ENCODE measurements at places on chromosomes 7 and 10.

GRCh38 chr10:6917125-6917524, 337.0 kb upstream of the PRKCQ start:
- no peak for DNase-seq

GRCh38 chr7:157830331-157830730, 493.5 kb downstream of the DNAJB6 start:
- DNase-seq = no peak

DNA sequence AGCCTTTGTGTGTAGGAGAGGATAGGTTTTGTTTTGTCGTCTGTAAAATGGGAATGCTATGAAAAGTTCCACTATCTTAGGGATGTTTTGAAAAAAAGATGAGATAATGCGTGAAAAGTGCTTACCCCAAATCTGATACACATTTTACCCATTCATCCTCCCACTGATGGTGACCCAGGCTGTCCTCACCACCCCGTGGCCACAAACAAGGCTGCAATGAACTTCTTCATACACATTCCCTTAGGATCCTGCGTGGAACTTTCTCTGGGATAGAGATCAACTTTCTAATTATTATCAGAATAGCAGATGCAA, 399 bp upstream of the OGDHL start:
- DNase-seq = no peak

GRCh38 chr7:12623223-12623622, 52.7 kb downstream of the SCIN start:
- no peak for DNase-seq

DNA sequence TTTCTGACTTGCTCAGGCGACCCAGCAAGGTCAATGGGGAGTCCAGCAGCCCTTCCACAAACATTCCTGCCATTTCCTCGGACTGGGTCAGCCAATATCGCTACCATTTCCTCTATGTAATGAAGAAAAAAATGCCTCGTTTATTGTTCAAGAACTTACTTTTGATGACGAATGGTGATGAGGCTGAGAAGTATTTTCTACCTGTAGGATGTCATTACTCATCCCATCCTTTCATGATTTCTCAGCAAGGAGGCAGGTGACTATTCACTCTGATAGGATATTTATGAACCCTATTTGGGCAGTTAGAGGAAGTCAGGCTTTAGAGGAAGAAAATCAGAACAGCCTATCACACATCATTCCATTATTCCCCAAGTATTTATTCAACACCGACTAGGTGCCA, 178.6 kb downstream of the FANK1 start:
- no peak for DNase-seq

DNA sequence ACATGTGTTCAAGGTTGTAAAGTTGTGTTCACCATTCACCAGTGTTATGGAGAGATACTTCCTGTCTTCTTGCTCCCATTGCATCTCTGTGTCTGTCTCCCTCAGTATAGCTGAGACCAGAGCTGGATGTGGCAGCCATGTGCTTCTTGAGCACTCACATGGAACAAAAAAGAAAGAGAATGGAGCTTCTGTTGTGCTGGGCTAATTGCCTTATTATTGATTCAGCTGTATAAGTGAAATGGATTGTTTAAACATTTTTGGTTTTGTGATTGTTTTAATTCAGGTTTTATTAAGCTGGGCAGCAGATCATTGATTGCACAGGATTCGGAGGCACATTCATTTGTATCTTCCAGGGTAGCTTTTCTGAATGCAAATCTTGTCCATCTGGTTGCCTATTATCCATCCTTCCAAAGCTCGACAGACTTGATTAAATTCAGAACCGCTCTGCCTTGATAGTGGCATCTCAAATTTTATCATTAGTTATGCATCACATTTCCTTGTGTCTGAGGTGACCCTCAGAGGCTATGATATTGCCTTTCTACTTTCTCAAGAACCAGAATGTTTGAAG, 119.9 kb downstream of the CCNY start:
- DNase-seq = no peak

DNA sequence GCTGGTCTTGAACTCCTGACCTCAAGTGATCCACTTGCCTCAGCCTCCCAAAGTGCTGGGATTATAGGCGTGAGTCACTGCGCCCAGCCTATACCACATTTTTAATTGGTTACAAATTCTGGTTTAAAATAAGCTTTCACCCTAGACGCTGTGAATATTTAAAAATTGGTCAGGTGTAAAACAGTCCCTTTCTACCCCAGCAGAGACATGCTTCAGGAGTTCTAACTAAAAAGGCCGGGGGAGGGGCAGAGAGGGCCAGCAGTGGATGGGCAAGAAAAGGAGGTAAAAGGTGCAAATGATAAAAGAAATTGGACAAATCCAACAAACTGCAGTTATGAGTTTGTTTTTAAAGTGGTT, 70.0 kb downstream of the WAPL start:
- no peak for DNase-seq

- no peak for DNase-seq
These were observed 126.1 kb upstream of the FRMD4A start for GRCh38 chr10:14456870-14457266.

DNA sequence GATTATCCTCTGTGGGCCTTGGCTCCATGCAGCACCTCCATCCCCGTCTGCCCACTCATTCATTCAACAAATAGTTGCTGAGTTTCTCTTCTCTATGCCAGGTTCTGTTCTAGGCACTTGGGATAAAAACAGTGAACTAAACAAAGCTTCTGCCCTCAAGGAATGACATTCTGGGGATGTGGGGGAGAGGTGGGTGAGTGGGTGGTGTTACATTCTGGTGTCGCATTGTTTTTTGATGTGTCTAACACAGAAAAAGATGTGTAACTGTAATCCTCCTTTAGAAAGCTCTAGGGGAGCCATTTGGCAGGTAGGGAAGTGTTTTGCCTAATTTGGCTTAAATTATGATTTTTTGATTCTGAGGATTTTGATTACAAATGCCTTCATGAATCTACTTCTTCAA, 21.4 kb downstream of the AUTS2 start:
- DNase-seq = no peak

DNA sequence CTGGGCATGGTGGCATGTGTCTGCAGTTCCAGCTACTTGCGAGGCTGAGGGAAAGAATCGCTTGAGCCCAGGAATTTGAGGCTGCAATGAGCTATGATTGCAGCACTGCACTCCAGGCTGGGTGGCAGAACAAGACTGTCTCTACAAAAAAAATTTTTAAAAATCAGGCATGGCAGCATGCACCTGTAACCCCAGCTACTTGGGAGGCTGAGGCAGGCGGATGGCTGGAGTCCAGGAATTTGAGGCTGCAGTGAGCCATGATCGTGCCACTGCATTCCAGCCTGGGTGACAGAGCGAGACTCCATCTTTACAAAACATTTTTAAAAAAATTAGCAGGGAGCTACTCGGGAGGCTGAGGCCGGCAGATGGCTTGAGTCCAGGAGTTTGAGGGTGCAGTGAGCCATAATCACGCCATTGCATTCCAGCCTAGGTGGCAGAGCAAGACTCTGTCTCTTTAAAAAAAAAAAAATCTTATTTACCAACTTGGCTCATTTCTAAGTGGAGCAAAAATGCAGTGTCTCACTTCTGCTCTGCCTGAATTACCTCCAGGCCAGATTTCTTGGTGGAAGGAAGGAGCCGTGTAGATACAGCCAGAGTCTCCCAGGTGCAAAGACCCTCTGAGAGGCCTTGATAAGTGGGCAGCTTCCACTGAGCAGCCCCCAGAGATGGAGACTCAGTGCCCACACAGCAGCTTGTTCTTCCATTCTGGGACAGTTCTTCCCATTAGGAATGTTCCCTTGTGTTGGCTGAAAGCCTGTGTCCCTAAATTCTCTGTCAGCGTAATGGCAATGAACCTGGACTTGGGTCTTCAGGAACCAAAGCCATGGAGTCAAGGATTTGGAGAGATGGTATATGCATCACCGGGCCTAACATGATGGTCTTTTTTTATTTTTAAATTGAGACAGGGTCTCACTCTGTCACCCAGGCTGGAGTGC, 30.0 kb downstream of the GTF2IRD1 start:
- no peak for DNase-seq

- DNase-seq = no peak
These were observed 13.5 kb downstream of the PTPN12 start for GRCh38 chr7:77550586-77550985.

DNA sequence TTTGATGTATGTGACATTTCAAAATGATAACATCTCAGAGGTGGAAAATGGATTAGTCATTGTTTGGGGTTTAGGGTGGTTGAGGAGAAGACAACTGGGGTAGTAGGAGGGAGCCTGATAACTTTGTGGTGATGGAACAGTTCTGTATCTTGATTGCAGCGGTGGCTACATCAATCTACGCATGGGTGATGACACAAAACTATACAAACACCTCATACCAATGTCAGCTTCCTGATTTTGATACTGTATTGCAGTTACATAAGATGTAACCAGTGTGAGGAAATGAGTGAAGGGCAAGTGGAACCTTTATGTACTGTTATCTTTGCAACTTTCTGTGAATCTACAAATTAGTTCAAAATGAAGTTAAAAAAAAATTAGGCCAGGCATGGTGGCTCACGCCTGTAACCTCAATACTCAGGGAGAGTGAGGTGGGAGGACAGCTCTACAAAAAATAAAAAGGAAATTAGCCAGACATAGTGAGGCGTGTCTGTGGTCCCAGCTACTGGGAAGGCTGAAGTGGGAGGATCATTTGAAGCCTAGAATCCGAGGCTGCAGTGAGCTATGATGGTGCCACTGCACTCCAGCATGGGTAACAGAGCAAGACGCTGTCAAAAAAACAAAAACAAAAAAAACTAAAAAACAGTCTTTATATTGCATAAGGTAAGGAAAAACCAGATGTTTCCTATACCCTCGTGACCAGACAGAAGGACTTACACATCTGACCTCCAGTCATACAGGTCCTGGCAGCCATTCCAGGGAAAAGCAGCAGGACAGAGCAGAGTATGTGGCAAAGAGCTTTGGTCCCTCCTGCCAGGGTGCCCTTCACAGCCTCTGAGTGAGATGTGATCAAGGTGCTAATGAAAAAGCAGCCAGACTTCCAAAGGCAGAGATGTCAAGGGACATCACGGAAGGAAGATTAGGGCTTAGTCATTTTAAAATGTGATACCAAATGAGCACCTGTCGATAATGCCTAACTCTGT, 50.8 kb downstream of the CYTH3 start:
- DNase-seq = no peak

DNA sequence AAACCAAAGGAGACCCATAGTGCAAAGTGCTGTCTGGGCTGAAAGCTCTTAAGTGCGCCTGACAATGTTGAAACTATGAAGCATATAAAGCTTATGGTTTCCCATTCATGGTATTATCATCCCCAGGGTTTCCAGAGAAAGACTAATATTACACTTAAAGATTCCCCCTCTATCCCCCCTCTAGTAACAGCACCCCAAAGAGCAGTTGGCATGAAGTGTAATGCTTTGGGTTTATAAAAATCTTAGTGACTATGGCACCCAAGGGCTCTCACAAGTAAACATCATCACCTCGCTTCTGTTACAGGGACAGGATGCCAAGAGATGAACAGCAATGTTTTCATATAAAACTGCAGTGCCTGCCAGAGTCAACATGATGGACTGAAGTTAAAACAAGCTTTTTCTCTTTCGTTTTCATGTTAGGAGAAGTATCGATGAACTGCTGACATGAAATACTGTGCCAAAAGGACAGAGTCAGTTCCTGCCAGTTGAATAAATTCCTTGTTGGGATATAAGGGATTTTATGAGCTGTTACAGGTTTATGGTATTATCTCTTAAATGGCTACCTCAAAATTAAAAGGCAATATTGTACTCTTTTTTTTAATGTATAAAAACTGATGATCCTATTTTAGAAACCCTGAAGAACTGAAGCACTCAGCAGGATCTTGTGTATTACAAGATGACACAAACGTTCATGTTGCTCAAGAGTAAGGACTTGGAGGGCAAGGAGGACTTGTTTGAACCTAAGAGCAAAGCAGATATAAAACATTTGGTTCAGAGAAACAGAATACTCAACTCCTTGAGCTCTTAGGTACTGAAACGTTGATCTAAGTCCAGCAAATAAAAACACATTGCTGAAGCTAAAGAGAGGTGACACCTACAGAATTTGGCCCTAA, 203.7 kb upstream of the IMMP2L start:
- no peak for DNase-seq

- DNase-seq = no peak
These were observed 29.3 kb downstream of the KLF6 start for GRCh38 chr10:3755440-3756359.

GRCh38 chr7:151110236-151110940, 24.1 kb downstream of the AGAP3 start:
- no peak for DNase-seq

GRCh38 chr10:122859527-122859926, 13.9 kb upstream of the CUZD1 start:
- DNase-seq = no peak
